ENCODE measurements at places on chromosomes 2 and 18.

GRCh38 chr2:159684796-159685195 is 27.5 kb upstream of the MARCHF7 start:
- DNase-seq, result no peak

DNA sequence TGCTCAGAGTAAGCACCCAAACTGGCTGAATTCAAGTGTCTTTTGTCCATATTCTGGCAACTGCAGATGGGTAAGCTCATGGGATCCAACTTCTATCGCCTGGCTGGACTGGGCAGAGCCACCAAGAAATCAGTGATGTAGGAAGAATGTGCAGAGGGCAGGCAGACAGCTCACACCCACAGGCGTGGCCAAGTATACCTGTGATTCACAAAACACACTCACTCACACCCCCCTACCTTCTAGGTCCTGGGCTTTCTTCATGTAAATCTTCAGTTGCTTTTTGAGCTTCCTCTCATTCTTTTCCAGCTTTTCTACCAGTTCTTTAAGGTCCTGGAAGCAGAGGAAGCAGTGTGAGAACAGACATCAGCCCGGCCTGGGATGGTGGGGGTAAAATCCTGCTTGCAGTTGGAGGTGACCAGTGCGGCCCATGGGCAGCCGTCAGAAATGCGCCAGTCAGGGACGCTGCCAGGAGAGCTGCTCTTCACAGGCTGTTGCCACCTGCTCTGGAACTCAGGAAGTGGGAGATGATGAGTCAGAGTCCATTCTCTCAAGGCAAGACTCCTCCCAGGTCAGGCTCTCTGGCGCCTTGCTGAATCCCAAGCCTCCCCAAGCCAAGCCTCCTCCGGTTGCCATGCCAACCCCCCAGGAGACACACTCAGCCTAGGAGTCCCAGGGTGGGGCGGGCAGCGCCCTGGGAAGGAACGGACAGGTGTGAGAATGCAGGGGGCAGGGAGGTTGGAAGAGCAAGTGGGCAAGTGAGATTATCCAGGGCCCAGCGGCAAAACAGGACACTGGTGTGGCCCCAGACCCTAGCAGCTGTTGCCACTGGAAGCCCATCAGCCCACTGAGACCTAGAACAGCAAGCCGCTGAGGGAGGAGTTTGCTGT is 36.2 kb upstream of the ACAA2 start:
- DNase-seq, result no peak

- DNase-seq, result no peak
These were observed 22.7 kb downstream of the BCL11A start for GRCh38 chr2:60530660-60531281.

DNA sequence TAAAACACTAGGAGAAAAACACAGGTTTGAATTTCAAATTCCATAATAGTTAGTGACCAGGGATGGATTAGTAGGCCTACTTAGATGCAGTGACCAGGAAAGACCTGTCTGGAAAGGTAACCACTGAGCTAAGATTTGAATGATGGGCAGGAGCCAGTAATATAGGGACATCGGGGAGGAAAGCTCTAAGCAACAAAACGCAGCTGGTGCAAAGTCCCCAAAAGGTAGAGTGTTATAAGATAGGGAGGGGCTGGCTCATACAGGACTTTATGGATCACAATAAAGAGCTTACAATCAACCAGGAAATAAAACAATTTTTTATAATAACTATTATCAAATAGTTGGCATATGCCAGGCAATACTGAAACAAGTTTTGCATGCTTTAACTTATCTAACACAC is 849.4 kb downstream of the LRRTM4 start:
- no peak for DNase-seq

- no peak for DNase-seq
These were observed 91.2 kb upstream of the STK17B start for GRCh38 chr2:196262606-196263005.

Measured in stimulated activated CD8-positive, alpha-beta memory T cell treated with anti-CD3 and anti-CD28 coated beads, Interleukin-15, amount 100 ng/mL, for 48 hours (primary cell).